ENCODE measurements at places on chromosomes 7 and 10. TPM values are rescaled to one million over a fixed set of nuclear protein-coding genes. Genes with fewer than 3 reads are reported as not detected.

The STN1 gene
- 22.2 TPM for total RNA-seq

The CRHR2 gene
- not detected for total RNA-seq

The MSS51 gene
- 2.0 TPM for total RNA-seq

The IGF2BP3 gene
- total RNA-seq = 196 TPM

The ZC3HAV1 gene
- 63.7 TPM for total RNA-seq

The NACAD gene
- 0.66 TPM for total RNA-seq

The A1CF gene
- total RNA-seq = not detected

The SLC26A3 gene
- not detected for total RNA-seq

The PAXIP1 gene
- total RNA-seq = 17.8 TPM

The NRG3 gene
- total RNA-seq = 0.43 TPM

Measured in thoracic aorta endothelial cell (primary cell).